ENCODE measurements at places on chromosomes 2 and 18.
A peak's percentile ranks its signal among the peaks of the same experiment; 100 is the strongest.

DNA sequence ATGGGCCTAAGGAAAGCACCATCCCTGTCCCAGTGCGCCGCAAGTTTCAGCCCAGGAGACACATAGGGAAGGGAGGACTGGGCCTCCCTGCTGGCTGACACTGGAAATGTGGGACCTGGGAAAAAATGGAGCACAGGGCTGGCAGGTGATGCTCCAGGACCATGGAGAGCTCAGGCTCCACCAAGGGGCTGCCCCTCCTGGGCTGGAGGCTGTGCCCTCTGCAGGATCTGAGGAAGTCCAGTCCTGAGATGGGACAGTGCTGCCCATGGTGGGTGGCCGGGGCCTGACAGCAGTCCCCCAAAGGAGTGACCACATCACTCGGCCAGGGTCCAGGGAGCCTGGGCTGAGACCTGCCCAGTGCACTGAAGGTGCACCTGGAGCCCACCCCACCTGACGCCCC, 108.6 kb upstream of the TEKT4 start:
- no peak for DNase-seq

- DNase-seq, result no peak
Observed at GRCh38 chr2:47595687-47596086, 187.3 kb upstream of the MSH6 start.

DNA sequence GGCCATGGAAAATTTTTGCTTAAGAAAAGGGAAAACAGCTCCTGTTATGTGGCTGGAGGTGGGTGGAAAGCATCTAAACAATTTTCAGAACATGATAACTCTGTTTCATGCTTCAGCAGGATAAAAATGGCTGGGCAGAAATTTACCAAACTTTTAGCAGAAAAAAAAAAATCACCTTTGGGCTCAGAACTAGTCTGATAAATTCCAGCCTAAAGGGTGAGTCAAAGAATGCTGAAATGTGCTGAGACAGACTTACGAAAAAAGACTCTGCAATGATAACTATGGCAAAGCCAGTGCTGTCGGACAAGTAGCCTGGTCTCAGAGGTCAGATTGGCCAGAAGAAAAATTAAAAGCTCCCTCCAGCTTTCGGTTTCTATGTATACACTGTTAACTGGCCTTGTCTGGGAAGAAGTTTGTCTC, 123.6 kb downstream of the LRATD1 start:
- no peak for DNase-seq

DNA sequence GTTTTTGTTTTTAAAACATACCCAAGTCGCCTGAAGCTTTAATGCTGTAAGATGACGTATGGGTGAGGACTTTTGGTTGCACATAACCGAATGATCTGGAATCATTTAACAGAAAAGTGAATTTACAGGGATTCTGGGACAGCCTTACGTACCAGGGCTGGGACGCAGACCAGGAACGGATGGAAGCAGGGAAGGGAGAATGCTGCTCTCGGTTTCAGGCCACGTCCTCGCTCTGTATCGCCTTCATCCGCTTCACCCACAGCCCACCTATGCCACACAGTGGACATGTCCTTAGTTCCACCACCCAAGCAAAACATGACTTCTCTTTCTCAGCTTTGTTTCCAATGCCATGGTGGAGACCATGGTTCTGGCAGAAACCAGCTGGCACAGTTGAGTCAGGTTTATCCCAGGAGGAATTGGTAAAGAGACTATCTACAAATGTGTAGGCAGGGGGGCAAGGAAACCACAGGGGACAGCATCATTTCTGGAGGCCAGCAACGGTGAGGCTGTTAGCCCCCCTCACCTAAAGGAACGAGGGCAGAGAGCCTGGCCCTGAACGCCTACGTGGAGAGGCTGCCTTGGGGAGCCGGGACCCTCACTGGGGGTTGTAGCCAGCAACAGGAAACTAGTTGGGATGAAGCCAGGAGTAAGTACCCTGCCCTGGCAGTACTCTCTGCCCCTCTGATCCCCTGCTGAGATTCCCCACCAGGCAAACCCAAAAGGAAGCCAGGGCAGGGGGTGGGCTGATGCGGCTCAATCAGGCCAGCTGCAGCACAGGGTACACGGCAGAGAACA, 132.5 kb downstream of the NDUFA10 start:
- DNase-seq, result no peak

DNA sequence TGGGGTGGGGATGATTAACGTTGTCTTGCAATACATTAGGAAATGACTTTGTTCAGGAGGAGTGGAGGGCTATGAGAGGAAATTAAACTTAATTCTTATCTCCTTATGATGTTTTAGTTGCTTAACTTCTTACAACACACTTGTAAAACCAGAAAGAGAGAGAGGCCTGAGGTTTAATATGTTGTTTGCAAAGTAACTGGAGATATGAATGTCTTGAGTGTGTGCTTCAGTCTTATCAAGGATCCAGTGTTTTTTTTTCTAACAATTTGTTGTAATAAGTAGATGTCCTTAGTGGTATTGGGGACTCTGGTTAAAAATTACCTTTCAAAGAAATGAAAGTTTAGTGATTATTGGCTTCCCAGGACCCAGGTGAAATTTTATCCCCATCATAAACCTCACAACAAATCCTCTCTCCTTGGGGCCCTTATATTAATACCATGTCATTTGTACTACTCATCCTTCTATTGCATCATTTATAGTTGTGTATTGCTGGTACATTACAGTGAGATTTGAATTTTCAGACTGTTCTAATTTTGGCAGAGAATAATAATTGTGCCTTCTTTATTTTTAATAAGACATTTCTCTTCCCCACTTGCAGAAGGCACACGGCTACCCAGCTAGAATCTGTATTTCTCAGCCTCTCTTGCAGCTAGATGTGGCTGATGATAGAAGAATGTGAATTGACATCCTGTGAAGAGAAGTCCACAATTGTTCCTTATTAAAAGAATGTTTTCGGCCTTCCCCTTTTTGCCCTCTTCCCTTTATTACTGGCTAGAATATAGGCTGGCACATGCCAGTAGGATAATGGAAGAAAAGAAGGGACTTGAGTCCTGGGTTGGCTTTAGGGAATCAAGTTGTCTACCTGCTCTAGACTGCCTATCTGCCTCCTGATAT, 91.9 kb upstream of the CXCR4 start:
- DNase-seq, result no peak

DNA sequence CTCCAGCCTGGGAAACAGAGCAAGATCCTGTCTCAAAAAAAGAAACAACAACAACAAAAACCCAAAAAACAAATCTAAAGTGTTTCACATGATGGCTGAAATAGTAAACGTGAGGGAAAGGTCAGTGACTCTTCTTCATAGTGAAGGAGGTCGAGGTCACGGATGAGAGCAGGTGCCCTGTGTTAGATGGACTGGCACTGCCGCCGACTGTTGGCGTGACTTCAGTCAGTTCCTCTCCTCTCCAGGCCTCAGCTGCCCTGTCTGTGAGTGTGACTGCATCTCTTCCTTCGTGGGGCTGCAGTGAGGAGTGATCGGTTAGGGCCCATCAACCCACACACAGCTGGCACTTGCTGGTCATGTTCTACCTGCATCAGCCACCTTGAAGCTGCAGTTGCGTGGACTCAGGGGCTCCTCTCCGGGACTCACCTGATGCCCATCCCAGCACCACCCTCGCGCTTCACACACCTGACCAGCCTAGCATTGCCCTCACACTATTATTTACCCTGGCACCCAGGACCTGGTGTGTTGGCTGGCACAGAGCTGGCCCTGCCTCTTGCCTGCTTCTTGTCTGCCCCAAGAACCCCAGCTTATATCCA, 30.1 kb upstream of the TMEM87B start:
- DNase-seq, result no peak

DNA sequence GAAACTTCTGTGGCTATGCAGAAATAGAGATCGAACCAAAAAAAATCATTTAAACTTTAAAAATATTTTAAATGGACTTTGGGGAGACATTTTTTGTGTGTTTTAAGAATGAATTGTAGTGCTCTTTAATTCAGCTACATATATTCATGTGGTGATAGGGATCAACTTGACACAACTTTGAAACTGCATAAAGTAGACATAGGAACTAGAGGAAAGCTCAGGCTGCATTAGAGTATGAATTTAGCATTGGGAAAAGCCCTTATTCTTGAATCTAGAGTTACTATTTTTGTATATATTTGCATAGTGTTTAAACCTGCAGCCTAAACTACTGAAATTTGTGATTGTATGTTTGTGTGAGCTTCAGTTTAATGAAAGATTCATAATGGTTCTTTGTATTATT, 78.3 kb downstream of the SLC39A10 start:
- no peak for DNase-seq

GRCh38 chr2:145592361-145592760, 1072.4 kb upstream of the ZEB2 start:
- no peak for DNase-seq

DNA sequence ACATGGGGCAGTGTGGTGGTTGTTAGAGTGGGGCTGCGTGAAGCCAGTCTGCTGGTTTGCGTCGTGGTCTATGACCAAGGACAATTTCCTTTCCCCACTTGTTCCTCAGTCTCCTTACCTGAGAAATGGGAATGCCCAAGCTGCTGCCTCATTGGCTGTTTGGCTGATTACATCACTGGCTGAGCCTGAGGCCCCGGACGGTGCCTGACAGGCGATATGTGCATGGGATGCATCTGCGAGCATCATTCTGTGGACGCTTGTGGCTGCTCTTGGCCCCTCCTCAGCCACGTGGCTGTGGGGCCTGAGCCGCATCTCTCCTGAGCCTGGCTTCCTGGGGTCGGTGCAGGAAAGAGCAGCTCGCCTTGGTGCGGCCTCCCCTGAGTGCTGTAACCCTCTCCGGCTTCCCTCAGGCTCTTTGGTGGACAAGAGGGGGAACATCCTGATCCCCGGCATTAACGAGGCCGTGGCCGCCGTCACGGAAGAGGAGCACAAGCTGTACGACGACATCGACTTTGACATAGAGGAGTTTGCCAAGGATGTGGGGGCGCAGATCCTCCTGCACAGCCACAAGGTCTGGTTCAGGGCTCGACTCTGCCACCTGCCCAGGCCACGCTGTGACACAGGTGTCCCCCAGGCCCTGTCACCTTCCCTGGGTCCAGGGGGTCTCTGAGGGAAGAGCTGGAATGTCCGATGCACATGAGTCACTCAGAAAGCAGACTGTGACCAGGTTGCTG, 17.2 kb downstream of the CNDP2 start:
- DNase-seq, result no peak

DNA sequence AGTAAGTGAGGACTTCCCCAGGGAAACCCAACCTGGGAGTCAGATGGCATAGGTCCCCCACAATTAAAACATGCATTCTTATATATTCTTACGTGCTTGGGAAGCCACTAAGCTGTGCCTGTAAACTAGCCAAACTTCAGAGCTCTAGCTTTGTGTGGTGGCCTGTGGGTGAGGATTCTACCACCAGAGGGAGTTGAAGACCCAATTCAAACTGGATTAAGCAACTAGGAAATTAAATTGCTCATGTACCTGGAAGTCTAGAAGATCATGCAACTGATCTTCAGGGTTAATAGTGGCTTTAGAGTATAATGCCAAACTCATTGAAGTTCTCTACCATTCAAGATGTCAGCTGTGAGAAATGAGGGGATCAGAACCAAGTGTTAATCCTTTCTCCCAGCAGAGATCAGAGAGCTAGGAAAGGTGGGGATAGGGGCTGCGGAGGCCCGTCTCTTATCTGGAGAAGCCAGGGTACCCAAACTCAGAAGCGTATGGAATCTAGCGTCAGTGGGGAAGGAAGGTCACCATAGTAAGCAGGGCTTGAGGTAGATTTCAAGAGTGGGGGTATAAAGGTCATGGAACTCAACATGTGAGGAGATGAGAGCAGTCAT, 53.2 kb upstream of the CCDC85A start:
- DNase-seq, result no peak

- peak; percentile 43 for DNase-seq
Observed at GRCh38 chr2:109318150-109318948, 189.3 kb downstream of the SH3RF3 start.

DNA sequence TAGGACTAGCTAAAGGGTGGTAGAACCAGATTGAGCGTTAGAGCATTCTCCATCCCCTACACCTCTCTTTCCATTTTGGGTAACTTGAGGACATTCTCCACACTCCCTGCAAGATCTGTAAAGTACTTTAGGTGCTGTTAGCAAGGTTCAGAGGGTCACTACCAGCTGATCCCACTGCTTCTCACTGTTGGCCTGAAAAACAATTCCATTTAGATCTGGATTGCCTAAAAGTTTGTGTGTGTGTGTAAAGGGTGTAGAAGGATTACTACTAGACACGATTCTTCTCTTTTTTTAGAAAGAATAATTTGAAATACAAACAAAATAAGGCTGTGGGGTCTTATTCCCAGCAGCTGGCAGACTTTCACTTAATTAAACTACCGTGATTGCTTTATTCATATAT, 95.1 kb upstream of the TMEM178A start:
- DNase-seq, result no peak

- DNase-seq, result no peak
Observed at GRCh38 chr2:240556553-240557100, 1.2 kb downstream of the ANKMY1 start.
